ENCODE measurements at places on chromosomes 1 and 21.

DNA sequence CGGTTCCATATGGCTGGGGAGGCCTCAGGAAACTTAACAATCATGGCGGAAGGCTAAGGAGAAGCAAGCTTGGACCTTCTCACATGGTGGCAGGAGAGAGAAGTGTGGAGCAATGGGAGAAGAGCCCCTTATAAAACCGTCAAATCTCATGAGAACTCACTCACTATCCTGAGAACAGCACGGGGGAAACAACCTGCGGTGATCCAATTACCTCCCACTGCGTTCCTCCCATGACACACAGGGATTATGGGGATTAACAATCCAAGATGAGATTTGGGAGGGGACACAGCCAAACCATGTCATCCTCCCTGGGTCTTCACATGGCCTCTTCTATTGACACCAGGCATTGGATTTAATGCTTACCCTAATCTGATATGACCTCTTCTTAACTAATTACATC lies 455.1 kb upstream of the VAMP3 start:
- DNase-seq: no peak

GRCh38 chr1:42973799-42974198 lies 15.1 kb upstream of the SLC2A1 start:
- no peak for DNase-seq

DNA sequence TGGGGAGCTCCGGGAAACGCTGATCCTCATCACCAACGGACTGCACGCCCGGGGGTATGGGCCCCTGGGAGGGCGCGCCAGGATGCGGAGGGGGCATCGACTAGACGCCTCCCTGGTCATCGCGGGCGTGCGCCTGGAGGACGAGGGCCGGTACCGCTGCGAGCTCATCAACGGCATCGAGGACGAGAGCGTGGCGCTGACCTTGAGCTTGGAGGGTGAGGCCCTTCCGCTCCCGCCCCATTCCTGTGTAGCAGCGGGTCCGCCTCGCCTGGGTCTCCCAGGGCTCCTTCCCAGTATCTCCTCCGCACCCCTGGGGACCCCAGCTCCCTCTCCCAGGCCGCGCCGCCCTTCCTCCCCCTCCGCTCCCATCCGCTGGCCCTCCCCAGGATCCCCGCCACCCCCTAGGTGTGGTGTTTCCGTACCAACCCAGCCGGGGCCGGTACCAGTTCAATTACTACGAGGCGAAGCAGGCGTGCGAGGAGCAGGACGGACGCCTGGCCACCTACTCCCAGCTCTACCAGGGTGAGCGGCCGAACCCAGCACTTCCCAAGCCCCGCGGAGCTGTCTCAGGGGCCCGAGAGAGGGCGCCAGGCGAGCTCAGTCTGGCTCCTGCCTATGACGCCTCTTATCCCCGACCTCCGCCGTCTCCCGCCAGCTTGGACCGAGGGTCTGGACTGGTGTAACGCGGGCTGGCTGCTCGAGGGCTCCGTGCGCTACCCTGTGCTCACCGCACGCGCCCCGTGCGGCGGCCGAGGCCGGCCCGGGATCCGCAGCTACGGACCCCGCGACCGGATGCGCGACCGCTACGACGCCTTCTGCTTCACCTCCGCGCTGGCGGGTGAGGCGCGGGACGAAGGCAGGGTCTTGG lies 5.0 kb downstream of the HAPLN2 start:
- DNase-seq: no peak

GRCh38 chr1:247953408-247953807 lies 4.8 kb downstream of the OR2L8 start:
- no peak for DNase-seq

GRCh38 chr1:32759521-32759981 lies 57.0 kb upstream of the SYNC start:
- no peak for DNase-seq

DNA sequence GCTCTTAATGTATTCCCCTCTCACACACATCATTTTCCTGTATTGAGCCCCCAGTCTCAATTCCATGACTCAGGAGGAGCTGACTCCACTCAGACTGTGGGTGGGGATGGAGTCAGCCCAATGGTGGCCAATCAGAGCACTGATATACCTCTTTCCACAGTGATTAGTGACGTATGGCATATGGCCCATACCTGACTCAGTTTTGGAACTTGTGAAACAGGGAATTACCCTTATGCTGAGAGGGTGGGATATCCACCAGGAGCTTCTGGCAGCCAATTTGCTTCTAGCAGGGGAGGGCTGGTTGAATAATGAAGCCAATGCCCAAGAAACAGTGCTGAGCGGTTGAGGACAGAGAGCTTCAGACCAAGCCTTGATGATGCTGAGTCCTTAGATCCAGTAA lies 86.4 kb upstream of the SPATA6 start:
- no peak for DNase-seq

- DNase-seq: peak; percentile 61
Measured at GRCh38 chr21:37700641-37701202, 215.5 kb downstream of the KCNJ6 start.

GRCh38 chr1:225750420-225750819 lies 27.2 kb upstream of the SRP9 start:
- no peak for DNase-seq

GRCh38 chr1:1425426-1425752 lies 4.3 kb upstream of the ANKRD65 start:
- no peak for DNase-seq

DNA sequence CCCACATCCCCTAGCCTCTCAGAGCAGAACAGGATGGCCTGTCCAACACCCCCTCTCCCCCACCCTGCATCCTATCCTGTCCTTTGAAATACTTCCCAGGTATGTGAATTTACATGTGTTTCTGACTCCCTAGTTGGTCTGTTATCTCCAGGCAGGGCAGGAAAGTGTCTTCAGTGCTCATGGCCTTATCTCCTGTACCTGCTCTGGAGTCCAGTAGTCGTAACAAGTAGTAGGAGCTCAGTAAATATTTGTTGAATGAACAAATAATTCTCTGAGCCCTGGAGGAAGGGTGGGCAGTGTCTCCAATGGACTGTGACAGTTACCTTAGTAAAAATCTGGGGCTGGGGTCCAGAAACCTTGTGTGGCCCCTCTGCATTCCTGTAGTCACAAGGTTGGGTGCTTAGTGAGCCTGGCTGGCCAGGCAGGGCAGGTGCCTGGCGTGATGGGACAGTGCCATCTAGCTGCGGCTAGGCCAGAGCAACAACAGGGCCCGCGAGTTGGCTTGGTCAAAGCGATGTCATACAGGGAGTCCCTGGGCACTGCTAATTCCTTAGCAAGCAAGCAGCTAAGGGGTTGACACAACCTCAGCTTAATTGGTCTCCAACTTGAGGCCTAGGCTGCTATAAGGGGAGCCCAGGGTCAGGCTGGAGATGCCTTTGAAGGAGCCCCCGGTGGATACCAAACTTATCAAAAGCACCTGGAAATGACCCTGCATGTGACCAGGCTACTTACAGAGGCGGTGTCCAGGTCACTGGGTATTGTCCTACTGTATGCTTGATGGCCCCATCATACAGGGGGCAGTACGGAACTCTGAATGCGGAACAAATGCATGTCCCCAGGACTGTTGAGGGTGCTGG lies 89.0 kb upstream of the PPM1J start:
- DNase-seq: peak; percentile 33

- DNase-seq: no peak
Measured at GRCh38 chr1:234851450-234852438, 241.8 kb upstream of the IRF2BP2 start.

DNA sequence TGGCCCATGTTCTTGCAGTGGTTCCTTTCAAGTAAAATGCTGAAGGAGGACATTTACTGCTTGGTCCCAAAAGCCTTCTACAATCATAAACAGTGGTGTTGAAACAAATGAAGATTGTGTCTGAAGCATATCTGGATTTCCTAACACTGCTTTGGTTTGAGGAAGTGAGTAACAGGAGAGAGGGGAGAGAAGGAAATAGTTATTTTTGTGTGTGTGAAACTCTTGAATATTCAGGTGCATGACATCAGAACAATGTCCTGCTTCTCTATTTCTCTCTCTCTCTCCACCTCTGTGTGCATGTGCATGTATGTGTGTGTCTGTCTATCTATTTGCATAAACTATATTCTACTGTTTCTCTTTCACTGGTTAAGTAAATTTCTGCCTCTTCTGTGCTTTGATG lies 61.4 kb upstream of the TNFSF18 start:
- no peak for DNase-seq

GRCh38 chr1:38064197-38064903 lies 17.8 kb upstream of the POU3F1 start:
- DNase-seq: peak; percentile 32

DNA sequence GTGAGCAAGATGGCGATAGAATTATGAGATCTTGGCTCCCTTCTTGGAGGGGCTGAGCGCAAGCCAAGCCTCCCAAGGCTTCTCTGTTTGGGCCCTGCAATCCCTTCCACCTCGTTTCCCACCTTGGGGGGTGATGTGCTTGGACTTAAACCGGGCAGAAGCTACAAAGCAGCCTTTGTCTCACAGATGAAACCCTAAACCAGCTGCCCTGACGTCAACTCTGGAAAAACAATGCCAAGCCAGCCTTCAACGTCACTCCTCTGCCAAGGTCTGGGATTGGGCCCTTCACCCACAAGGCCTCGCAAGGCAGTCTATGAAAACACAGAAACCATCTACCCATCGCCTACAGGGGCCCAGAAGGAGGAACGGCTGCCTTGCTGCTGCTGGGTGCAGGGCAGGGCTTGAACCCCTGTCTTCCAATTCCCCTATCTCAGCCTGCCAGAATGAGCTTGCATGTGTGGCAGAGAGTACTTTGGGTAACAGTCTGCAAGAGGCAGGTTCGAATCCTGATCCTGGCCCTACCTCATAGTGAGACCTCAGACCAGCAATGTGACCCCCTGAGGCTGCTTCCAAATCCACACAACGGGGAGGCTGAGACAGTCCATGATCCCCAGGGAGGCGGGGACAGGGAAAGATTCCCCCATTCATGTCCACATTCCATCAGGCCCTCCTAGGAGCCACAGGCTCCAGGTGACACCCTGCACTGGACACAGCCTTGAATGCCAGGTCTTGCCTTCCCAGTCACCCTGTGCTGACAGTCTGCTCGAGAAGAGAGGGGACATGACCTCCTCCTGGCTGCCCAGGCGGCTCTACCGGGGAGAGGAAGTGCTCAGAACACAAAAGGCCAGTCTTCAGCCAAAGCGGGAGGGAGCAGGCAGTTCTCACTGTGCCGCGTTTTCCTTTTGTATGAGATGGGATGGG lies 15.0 kb downstream of the IFFO2 start:
- peak; percentile 85 for DNase-seq

- peak; percentile 4 for DNase-seq
Measured at GRCh38 chr1:88595355-88596002, 88.6 kb upstream of the PKN2 start.

DNA sequence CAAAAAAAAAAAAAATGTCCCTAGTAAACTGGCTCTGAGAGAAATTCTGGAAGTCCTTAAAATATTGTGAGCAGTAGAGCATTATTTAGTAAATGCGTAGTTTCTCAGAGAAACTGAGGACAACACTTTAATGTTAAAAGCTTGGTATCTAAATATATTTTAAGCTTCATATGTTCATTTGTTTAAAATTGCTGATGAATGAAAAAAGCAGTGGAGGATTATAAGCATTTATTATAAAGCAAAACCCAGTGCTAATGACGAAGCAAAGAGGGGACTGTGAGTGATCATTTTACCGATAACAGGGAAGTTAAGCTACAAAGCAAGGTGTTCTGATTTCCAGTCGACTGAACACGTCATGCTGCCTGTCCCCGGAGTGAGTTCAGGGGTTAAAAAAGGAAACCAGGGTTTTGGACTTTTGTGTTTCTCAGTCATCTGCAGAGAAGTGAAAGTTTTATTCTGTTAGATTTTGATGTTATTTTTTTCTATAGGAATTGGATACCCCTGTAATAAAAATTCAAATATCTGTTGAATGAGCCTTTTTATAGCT lies 64.5 kb upstream of the SCCPDH start:
- DNase-seq: no peak

- DNase-seq: no peak
Measured at GRCh38 chr21:22351076-22351475, 1352.9 kb downstream of the NCAM2 start.

GRCh38 chr21:29018540-29018939 lies 609 bp downstream of the RWDD2B start:
- no peak for DNase-seq

DNA sequence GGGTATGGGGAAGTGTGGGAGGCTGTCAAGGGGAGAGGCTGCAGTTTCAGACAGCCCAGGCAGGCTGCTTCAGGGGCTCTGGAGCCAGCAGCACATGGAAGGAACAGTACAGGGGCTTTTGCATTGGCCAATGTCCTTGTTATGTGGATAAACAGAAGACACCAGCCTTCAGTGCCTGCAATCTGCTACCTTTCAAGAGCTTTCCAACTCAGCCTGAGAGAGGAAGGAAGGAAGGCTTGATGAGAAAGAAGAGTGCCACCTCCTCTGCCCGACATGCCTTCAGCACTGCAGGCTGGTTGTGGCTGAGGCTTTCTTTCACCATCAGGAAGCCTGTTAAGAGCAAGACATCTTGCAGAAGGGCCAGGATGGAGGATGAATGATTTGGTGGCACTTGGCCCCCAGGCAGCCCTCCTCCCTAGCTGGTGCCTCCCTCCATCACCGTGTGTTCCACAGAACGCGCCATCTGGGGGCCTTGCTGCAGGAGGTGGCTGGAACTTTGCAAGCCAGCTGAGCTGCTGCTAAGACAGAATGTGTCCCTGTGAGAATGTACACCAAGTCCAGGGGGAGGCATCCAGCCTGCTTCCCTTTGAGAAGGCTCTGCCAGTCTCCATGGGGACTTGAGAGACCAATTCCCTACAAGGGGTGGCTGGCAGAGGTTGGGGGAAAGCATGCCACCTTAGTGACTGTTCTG lies 372.4 kb upstream of the PROX1 start:
- no peak for DNase-seq

- peak; percentile 76 for DNase-seq
Measured at GRCh38 chr1:154970631-154971340, at the start of gene SHC1. Gene SHC1, minus strand, starts transcription at chr1:154970747. Its CDS starts 221 bp downstream, at chr1:154970526.

DNA sequence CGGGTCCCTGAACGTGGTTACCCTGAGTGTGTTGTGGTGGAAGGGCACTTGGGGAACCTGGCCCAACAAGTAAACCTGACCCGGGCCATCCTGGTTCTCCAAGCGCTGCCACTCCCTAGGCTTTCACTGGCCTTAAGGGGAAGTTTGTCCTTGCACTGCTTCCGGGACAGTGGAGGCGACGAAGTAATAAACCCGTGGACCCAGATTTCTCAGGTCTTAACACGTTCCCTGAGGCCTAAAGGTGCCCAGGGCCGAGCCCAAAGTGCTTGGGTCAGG lies 261 bp upstream of the CCDC24 start:
- no peak for DNase-seq

DNA sequence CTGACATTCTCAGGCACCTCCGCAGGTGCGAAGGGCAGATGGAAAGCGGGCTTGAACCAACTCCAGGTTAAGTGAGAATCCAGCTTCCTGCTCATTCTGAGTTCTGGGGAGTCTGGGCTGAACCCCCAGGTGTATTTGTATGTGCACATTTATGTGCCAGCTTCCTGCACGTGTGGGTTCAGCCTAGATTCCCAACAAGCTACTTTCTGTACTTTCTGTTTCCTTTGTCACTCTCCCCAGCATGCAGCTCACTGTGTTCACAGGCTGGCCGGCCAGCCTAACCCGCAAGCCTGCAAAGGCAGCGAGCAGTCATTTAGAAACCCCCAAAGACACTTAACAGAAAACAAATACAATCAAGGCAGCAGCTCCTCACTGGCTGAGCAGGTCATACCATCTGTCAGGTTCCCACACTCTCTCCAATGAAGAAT lies 1.3 kb upstream of the IL19 start:
- no peak for DNase-seq

- DNase-seq: no peak
Measured at GRCh38 chr1:39695016-39695415, 3.8 kb upstream of the HPCAL4 start.

- no peak for DNase-seq
Measured at GRCh38 chr21:41726058-41726558, 40.7 kb downstream of the RIPK4 start.

Measured in AG04450 (cell line).